ENCODE measurements at places on chromosomes 16 and 17.

DNA sequence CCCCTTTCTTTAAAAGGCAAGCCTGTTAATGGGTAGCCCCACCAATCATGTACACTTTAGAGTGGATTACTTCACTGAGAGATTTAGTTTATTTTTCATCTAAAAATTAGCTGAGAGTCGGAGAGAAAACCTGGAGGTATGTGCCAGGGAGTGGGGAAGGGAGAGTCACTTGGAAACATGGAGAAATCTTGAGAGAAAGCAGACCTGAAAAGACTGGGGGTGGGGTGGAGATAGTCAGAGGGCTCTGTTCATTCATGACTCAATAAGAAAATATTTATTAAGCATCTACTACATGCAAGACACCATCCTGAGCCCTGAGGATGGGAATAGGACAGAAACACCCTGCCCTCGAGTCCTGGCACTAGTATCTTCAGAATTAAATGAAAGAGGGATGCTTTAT, 27.4 kb upstream of the RCVRN start:
- DNase-seq: no peak

DNA sequence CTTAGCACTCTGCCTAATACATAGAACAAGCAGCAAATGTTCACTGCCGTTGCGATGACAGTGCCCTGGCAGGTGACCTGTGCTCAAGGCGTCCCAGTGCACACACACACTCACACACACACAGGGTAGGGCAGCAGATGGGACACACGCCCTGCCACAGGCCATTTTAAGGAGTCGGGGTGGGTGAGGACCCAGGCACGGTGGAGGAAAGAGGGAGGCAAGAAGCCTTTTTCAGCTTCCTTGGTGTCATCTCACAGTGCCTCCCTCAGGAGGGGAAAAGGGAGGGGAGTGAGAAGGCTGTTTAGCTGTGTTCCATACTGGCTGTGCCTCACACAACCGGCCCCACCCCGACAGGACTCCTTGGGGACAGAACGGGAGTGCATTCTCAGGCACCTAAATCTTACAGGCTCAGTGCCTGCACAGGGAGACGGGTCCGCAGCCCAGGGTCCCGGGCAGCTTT, 1.5 kb downstream of the PITPNM3 start:
- no peak for DNase-seq

- DNase-seq: peak; percentile 51
These were observed 4.6 kb downstream of the UNC119 start for GRCh38 chr17:28547623-28548416.

DNA sequence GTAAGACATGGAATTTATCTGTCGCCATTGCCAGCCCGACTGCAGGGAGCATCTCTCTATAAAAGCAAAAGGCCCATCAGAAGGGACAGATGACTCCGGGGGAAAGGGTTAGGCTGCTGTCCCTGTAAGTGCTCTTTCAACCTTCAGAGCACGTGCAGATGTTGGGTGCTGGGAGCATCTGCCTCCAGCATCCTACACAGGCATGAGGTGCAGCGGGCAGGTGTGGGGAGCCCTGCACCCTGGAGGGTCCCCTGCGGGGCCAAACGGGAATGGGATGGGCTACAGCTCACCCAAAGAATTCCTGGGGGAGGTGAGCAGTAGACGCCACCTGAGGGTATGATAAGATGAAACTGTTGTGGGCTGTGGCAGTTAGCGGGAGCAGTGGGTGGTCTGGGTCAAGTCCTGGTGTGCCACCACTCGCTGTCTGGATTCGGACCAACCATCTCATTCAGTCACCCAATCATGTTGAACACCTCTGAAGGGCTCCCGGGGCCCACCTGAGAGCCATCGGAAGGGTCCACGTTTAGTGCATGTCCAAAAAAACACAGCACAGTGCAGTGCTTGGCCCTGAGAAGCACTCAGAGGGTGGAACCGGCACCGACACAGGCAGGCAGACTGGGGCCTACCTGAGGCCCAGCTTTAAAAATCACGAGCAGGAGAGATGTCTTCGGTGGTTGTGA, 3.8 kb downstream of the SMCR8 start:
- DNase-seq: no peak

DNA sequence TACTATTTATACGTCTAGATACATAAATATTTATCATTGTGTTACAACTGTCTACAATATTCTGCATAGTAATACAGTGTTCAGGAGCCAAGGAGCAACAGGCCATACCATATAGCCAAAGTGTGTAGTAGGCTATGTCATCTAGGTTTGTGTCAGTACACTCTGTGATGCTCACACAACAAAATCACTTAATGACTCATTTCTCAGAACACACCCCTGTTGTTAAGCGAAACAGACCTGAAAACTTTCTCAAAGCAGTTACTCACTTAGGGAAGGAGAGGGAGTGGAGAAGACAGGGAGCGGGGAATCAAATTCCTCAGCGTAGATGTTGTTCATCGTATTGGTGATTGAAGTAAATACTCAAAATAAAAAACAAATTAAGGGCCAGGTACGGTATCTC, 269.5 kb downstream of the STX8 start:
- DNase-seq: no peak

GRCh38 chr16:56068816-56069215, 122.5 kb upstream of the GNAO1 start:
- no peak for DNase-seq

- DNase-seq: no peak
These were observed 1.4 kb downstream of the GSE1 start for GRCh38 chr16:85614338-85615013.

DNA sequence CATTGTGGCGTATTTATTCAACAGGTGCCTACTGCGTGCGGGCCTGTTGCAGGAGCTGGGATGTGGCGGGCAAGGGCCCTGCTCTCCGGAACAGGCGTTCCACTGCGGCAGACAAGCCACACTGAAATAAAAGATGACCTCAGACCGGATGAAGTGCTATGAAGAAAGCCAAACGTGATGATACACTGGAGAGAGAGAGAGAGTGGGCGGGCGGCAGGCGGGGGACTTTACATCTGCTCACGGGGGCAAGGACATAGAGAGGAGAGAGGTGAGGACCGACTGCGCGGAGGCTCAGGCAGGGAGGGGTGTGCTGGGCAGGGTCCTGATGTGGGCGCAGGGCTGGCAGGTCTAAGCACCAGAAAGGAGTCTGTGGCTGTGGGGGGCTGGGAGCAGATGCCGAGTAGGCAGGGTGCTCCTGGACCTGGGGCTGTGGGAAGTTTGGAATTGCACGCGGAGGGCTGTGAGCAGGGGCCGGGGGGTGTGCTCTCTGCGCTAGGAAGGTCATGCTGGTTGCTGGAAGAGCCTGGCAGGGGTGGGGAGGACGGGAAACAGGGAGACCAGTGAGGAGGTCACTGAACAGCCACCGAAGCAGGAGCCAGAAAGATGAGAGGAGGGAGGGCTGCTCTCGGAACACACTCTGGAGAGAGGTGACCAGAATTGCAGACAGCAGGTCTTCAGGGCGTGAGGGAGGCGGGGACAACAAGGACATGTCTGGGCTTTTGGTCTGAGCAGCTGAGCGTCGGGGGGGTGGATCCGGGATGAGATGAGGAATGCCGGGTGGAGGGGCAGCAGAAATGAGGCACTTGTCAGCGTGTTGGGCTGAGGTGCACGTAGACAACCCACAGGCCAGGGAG, 9.9 kb downstream of the MXRA7 start:
- DNase-seq: no peak

GRCh38 chr17:28347261-28347891, 10.0 kb downstream of the POLDIP2 start:
- no peak for DNase-seq

GRCh38 chr17:17856386-17856785, 19.6 kb upstream of the SREBF1 start:
- no peak for DNase-seq

- DNase-seq: no peak
These were observed 2.7 kb upstream of the ETV4 start for GRCh38 chr17:43548689-43549379.

DNA sequence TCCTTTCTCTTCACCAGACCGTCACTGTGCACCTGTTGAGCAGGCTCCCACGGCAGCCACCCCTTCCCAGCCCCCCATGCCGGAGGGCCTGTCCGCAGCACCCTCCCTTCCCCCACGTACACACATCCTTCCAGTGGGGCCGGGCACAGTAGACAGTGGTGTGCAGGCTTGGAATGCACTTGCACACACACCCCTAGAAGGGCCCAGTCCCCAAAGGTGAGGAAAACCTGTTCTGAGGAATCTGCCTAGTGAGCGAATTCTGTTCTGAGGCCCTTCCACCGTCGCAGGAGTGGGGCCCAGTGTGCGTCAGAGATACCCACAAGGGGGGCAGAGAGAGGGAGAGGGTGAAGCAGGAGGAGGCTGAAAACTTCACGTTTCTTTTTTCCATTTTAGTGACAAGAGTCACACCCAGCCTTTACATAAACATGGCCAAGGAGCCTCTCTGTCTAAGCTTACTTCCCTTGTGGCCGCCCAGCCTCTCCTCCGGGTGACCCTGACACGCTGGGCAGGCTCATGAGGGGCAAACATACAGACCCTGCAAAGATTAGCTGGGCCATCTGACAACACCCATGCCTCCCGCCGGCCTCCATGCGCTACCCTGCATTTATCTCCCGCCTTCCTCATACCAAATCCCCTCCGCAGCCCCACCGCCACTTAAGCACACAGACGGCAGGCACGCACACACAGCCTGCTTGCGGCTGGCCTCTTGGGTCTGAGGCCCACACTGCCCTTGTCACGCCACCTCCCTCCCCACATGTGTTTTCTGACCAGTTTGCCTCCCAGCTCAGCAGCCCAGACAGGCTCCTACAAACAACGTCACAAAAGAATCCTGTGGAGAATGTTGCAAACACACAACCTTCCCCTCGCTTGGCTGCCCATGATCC, 1.8 kb downstream of the ZBTB4 start:
- DNase-seq: no peak

DNA sequence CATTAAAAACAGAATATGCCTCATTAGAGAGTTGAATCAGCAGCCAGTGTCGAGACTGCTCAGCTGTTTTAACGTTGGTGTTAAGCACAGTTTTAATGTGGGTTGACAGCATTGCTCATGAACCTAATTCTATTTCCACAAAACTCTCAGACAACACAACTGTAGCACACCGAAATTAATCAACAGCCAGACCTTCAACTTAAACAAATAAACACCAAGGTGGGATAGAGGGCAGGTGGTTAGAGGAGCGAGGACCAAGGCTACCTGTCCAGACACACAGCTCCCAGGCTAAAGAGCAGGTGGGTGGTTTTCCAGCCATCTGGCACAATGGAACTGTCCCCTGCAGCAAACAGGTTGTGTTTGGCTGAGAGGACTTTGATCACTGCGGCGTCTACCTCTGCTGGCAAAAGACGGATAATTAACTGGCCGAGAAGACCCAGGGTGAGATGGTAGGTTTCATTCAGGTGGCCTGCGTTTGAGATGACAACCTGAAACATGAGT, 69.6 kb upstream of the ATP2A3 start:
- no peak for DNase-seq

DNA sequence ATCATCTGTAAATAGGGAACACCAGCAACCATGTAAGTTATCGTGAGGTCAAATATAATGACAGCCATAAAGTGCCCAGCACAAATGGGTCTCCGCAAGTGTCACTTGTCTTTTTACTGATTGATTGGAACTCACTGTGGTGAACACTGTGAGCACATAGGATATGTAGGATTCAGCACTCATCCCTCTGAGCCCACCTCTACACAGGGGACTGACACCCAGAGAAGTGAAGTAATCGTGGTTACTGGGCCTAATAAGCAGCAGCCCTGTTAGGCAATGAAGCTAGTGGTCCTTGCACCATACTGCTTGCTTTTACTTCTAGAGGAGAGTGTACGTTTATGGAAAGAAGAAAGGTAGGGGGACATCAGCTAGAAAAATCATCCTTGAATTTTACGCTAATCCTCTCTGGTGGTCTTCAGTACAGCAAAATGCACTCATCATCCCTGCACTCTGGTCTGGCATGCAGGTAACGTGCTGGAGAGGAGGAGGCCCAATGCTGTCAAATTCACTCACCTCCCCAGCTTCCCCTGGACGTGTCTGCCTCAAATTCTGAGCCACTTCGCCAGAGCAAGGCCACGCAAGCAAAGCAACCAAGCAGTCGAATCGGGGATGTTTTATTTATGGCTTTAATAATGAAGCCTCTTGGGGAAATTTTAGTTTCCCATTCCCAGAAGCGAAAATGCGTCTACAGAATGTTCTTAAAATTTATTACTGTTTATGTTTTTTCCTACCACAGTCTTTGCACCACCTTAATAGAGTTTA, 74.7 kb downstream of the YPEL2 start:
- DNase-seq: no peak

DNA sequence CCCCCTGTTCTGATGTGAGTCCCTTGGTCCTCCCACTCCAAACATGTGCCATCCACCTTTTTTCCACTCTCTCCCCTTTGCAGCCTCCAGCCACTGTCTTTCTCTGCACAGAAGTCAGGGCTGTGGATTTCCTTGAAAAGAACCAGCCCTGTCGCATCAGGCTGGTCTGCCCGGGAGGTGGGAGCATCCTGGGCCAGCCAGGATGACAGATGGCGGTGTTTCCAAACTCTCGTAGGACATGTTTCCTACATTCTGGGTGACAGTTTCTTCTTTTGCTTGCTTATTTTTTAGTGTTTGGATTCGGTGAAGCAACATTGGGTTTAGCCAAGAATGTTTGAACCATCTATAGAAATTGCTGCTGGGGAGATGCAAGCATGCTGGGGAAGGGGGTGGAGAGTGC, 100.8 kb downstream of the CCDC182 start:
- DNase-seq: no peak

DNA sequence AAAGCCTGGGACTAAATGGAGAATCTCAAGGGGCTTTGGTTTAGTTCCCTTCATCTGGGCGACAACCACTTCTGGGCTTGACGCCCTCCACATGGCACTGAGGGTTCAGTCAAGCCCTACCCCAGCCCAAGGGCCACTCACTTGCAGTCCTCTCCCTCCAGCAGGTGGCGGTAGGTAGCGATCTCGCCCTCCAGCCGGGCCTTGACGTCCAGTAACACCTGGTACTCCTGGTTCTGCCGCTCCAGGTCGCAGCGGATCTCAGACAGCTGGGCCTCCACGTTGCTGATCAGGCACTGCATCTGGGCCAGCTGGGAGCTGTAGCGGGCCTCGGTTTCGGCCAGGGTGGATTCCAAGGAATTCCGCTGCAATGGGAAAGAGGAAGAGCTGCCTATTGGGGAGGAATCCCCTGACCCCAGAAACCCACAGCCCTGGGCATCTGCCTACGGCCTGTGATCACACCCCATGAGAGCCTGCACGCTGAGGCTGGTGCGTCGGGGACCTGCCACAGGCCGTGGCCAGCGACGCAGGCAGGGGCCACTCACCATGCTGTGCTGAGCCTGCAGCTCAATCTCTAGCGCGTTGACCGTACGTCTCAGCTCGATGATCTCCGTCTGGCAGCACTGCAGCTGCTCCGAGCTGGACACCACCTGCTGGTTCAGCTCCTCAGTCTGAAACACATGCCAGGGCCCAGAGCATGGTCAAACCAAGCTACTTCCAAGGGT, 2.7 kb downstream of the KRT36 start:
- peak; percentile 17 for DNase-seq

DNA sequence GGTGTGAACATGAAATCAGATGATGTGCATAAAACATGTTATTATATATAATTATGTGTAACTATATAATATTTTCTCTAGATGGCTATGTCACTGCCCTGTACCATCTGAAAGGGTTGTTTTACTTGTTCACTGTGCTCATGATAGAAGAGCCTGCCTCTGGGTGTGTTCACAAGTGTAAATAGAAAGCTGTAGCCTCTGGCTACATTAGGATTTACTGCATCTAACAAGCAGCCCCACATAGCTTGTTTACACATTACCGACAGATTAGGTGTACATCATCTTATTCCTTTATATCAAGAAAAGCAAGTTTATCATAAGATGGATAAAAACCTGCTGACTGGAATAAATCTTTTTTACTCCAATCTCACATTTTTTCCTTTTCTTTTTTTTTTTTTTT, 46.1 kb downstream of the CHD9 start:
- no peak for DNase-seq
